GM23248 (cell line): ENCODE measurements at places on chromosomes 2 and 18. TPM values are rescaled to one million over a fixed set of nuclear protein-coding genes. Genes with fewer than 3 reads are reported as not detected.

- no peak for DNase-seq
- H3K36me3 ChIP-seq: no peaks in the 10 kb centered on the region
- H3K4me1 ChIP-seq: no peaks in the 10 kb centered on the region
- H3K27me3 ChIP-seq: no peaks in the 10 kb centered on the region
Measured at GRCh38 chr2:2845806-2846315, 514.8 kb upstream of the MYT1L start.

DNA sequence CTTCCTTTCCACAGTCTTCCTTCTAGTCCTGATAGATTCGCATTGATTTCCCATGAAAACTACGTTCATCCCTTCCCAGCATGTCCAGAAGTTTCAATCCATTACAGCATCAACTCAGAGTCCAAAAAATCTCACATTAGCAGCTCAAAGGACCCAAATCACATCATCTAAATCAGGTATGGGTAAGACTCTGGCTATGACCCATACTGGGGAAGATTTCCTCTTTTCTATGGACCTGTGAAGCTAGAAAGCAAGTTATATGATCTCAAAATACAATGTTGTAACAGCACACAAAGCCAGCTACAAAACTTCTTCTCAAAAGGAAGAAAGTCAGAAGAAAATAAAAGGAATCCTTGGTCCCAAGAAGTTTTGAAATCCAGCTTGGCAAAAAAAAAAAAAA, 5.7 kb upstream of the DCC start:
- no peaks in the 10 kb centered on the region for H3K4me1 ChIP-seq
- H3K4me3 ChIP-seq: no peak overlapping the region
- no peaks in the 10 kb centered on the region for H3K36me3 ChIP-seq
- H3K27ac ChIP-seq: no peak overlapping the region
- DNase-seq: no peak
- H3K27me3 ChIP-seq: peaks cover 3% of the 10 kb centered on the region; the same call in 1 of the 2 replicates

DNA sequence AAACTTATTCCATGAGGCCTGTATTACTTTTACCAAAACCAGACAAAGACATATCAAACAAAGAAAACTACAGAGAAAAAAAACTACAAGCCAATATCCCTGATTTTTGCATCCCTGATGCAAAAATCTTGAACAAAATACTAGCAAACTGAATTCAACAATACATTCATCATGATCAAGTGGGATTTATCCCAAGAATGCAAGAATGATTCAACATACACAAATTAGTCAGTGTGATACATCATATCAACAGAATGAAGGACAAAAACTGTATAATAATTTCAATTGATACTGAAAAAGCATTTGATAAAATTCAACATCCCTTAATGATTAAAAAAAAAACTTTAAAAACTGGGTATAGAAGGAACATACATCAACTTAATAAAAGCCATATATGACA, 106.8 kb downstream of the SLC39A10 start:
- no peak overlapping the region for H3K27ac ChIP-seq
- H3K4me3 ChIP-seq: no peak overlapping the region
- no peak for DNase-seq
- no peaks in the 10 kb centered on the region for H3K36me3 ChIP-seq
- H3K27me3 ChIP-seq: no peaks in the 10 kb centered on the region

- no peak overlapping the region for H3K27ac ChIP-seq
- DNase-seq: no peak
- no peaks in the 10 kb centered on the region for H3K36me3 ChIP-seq
- no peaks in the 10 kb centered on the region for H3K27me3 ChIP-seq
Measured at GRCh38 chr2:207813221-207813916, 43.7 kb upstream of the FZD5 start.

GRCh38 chr2:48574353-48575287, 43.0 kb upstream of the GTF2A1L start:
- no peaks in the 10 kb centered on the region for H3K27me3 ChIP-seq
- peaks cover 2% of the 10 kb centered on the region for H3K4me1 ChIP-seq
- H3K4me3 ChIP-seq: no peak overlapping the region

DNA sequence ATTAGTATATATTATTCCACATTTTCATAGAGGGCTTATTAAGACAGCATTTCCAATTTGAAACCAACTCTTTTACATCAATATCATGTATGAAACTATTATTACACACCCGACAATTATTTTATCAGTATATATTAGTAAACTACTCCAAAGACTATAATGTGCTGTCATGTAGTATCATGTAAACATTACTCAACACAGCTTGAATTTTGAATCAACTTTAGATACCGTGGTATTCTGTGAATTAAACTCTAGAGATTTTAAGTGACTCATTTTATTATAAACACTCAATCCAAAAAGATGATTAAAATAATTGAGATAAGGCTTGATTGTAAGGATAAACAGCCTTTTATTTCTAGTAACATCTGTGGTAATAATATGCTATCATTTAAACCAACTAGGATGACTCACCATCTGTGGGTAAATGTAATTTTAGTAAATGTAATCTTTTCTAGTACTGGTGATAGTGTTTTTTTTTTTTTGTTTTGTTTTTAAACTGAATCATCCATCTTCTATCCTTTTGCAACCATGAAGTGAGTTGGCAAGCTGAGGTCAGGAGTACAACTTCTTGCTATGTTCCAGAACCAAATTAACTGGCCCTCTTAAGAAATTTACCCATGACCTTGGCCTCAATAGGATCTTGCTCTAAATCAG, 144.3 kb upstream of the SMAD7 start:
- no peaks in the 10 kb centered on the region for H3K27me3 ChIP-seq
- H3K36me3 ChIP-seq: no peaks in the 10 kb centered on the region; the same call in 1 of the 2 replicates
- peak; percentile 87 for DNase-seq
- H3K4me1 ChIP-seq: peaks cover 17% of the 10 kb centered on the region

Gene NTSR2
- not detected in 2 replicates for total RNA-seq

Gene COL4A4
- 0.76 and 1.0 TPM in 2 replicates for total RNA-seq

Gene CNTNAP5
- total RNA-seq: not detected in 2 replicates

Gene GPBAR1
- not detected in 2 replicates for total RNA-seq

Gene SLC23A3
- 0.13 and 1.2 TPM in 2 replicates for total RNA-seq

Gene FBLN7
- total RNA-seq: 0.11 and 0.13 TPM in 2 replicates
